ENCODE measurements at places on chromosomes 6 and 20.

DNA sequence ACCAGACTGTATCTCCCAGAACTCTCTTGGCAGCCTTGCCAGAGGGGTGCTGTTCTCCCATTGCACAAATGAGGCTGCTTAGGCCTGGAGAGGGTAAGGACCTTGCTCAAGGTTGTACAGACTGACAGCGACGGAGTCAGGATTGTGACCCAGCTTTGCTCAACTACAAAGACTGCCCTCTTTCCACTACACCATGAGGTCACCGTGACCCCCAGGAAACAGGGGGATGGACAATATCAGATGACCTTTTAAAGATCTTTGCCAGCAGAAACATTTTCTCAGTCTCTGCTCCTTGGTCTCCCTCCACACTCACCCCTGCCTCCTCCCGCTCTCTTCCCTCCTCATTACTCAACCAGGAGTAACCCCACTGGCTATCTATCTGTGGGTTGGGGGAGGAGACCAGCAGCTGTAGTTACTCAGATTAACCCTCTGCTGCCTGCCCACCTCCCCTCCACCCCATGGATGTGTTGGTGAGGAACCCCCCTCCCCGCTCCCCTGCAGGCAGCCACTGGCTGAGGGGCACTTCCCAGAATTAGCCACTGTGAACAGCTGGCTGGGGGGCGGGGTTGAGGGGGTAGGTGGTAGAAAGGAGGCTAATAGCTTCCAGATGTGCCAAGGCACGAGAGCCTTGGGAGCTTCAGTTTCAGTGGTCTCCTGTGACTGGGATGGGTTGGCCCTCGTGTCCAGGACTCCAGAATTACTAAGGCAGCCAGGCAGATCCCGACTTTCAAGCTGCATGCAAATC lies 26.9 kb upstream of the MRPS18A start:
- no peak for DNase-seq

- no peak for DNase-seq
Observed at GRCh38 chr6:72856801-72857200, 234.9 kb downstream of the KCNQ5 start.

DNA sequence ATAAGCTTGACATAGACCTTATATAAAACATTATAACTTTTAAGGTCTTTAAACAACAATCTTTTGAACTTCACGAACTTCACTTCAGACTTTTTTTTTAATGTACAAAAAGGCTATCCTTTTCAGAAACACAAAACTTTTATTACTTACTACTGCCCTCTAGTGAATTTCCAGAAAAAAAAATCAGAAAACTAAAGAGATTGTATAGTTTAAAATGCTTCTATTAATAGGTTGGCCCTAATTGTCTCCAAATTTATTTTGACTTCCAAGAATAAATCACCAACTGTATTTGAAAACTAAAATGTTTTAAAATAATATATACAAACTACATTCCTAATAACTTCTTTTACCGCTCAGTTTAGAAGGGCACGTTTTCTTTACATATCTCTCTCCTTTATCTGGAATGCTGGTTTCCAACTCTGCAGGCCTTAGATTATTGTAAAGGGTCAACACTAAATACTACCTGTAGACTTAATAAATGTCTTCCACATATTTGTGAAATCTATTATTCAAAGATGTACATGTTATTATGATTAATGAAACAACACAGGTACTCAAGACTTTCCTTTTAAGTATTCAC lies 66.8 kb downstream of the LMBRD1 start:
- DNase-seq = no peak

DNA sequence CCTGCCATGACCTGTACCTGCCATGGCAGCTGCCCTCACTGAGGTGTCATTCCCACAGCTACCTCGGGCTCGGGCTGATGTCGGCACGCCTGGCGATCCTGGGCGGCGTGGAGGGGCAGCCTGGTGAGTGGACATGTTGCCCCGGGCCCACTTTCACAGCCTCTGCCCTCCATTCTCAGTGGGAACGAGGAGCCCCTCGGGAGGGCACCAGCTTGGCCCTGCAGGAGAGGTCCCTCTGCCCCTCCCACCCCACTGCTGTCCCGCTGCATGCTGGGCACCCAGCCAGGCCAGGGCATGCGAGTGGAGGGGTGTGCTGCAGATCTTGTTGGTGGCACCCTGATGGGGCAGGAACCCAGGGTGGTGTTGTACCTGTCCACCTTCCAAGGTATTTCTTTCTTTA lies 23.0 kb downstream of the ENTPD6 start:
- DNase-seq = no peak

GRCh38 chr6:34196833-34197195 lies 39.9 kb upstream of the HMGA1 start:
- DNase-seq = no peak

DNA sequence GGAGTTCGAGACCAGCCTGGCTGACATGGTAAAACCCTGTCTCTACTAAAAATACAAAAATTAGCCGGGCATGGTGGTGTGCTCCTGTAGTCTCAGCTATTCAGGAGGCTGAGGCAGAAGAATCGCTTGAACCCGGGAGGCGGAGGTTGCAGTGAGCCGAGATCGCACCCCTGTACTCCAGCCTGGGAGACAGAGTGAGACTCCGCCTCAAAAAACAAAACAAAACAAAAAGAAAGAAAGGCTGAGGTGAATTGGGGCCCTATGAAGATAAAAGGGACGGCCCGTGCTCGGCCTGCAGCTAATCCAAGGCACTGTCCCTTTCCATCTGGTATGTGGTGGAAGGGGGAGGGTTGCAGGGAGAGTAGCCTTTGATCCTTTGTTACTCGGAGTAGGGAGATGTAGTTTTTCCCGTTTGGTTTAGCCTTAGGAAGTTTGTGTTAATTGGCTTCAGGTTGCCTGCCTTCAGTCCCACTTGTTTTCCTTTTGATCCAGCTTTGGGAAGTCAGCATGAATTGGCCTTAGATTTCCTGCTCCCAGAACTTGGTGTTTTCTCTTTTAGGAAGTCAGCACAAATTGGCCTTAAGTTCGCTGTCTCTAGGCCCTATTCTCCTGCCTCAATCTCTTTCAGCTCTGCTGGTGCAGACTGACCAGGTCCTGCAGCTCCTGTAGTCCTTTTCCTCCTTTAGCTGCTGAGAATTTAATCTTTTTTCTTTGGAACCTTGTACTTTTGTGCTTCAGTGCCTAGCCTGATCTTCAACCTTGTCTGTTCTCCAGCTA lies 36.1 kb upstream of the PAQR8 start:
- no peak for DNase-seq

- peak; percentile 25 for DNase-seq
Observed at GRCh38 chr6:105675715-105676397, 273.0 kb upstream of the PREP start.

- DNase-seq = no peak
Observed at GRCh38 chr6:62217866-62218265, 68.2 kb downstream of the KHDRBS2 start.

GRCh38 chr6:138465007-138465645 lies 34.2 kb downstream of the NHSL1 start:
- no peak for DNase-seq

GRCh38 chr6:55568808-55569439 lies 10.1 kb downstream of the HMGCLL1 start:
- no peak for DNase-seq

DNA sequence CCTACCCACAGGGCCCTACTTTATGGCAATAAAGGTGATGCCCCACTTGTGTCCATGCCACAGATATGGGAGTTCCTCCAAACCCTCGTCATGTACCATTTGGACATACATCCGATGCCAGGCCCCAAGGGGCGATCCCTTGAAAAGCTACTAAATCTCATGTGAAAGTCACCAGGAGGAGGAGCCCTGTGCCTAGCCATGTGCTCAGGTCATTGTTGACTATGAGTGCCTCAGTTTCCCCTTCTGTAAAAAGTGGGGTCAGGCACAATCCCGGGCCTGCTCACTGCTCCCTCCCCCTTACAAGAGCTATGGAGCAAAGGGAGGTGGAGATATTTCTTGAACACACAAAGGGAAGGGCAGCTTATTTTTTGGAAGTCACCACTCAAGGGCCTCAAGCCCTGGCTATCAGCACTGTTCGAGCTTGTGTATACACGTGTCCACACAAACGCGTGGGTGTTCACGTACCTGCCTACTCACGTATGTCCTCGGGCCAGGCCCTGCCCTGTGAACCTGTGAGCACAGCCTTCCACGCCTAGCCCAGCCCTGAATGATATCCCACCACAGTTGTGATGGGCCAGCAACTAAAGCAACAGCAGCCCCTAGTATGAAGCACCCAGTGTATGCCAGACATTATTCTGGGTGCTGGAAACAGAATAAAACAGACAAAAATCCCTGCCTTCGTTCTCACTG lies 1.9 kb downstream of the ACTL10 start:
- DNase-seq = no peak

DNA sequence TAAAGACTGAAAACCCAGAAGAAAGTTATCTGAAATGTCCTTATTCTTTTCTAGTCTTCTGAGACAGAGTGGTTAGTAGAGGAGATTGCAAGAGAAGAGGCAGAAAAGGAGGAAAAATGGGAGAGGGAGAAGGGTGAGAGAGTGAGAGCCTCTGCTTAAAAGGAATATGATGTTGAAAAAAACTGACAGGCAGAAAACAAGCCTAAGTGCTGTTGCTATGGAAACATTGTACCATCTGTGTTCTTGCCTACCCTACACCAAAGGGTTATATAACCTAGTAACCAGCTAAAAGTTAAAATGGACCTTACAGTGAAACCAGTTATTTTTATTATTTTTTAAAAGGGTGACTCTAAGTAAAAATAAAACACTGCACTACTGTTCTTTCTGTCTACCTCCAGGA lies 28.3 kb upstream of the SH3BGRL2 start:
- DNase-seq = no peak

GRCh38 chr20:3043322-3043721 lies at the start of gene GNRH2:
TSS of gene GNRH2 (plus strand) at chr20:3043622. CDS start at chr20:3044415, 793 bp downstream.
- no peak for DNase-seq

DNA sequence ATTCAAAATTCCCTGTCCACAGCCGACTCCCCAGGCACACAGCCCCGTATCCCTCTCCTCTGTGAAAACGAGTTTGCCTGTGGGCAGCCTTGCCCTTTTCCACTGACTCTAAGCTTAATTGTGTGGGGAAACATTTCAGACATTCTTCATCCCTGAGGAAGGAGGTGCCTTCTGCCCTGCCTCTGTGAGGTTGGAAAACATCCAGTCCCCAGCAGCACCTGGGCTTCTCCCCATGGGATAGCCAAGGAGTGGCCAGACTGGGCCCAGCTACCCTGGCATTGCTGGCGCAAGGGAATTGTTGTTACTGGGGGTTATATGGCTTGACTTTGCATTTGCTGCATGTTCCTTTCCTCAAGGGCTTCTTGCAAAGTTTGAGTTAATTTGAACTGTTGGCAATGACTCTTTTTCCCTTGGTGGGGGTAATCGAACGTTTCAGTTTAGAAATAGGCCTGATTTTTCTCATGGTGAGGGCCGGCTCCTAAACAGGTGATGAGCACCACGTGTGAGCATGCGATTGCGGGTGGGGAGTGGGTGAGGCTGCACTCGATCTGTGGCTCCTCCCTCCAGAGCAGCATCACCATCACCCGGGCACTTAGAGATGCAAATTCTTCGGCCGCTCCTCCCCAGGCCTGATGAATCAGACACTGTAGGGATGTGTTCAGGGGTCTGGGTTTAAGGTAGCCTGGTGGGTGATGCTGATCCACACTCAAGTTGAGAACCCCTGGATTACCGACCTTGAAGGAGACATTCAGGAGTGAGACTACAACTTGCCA lies 29.9 kb downstream of the GABRR2 start:
- no peak for DNase-seq

GRCh38 chr20:6489361-6490171 lies 277.9 kb upstream of the BMP2 start:
- DNase-seq = no peak

DNA sequence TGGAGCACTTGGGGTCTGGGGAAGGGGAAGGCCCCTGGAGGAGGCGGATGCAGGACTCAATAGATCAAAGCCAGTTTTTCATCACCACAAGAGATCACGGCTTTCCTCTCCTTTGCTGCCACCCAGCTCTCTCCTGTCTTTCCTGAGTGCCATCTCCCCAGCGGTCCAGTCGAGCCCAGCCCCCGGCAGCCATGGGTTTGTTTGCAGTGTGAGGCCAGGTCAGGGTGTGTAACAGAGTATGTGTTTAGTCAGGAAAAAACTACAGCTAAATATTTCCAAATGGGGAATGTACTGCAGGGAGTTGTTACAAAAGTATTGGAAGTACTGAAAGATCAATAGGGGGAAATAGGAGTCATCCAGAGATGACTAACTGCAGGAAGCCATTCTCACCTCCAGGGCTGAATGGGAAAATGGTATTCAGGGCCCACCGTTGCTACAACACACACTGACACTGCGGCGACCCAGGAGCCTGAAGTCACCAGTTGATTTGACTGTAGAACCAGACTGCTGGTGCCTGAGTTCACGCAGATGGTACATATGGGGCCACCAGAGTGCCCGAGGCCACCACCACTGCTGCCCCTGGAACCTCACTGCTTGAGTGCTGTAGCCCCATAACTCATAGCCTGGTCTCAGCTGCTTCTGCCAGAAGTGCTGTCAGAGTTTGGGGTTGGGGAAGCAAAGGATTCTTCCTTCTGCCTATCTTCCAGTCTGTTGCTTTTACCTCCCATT lies 23.6 kb upstream of the FANCE start:
- DNase-seq = no peak

DNA sequence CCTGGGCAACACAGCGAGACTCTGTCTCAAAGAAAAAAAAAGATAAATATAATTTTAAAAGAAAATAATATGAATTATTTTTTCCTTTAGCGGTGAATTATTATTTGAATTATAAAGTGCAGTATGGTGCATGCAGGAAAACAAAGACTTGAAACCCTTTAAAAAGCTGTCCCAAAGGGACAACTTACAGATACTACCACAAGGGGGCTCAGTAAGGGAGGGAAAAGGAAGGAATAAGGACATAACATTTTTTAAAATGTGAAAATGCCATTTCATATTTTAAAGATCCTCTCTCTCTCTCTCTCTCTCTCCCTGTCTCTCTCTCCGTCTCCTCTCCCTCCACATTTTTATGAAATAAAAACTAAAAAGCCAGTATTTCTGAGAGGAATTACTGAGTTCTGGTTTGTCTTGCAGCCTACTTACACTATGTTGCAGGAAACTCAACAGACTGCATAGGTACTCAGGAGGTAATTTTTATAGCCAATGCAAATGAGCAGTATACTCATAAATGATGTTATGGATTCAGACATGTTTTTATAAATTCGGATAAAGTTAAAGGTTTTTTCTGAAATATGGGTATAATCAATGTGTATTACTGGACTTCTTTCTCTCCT lies 455.0 kb upstream of the GJE1 start:
- DNase-seq = no peak

GRCh38 chr20:51381557-51381956 lies 161.0 kb downstream of the NFATC2 start:
- no peak for DNase-seq

DNA sequence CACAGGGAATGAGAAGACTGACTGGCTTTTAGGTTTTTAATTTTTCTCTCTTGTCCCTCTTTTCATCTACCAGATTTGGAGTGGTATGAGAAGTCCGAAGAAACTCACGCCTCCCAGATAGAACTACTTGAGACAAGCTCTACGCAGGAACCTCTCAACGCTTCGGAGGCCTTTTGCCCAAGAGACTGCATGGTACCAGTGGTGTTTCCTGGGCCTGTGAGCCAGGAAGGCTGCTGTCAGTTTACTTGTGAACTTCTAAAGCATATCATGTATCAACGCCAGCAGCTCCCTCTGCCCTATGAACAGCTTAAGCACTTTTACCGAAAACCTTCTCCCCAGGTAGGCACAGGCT lies 644 bp downstream of the MAD2L1BP start:
- DNase-seq = peak; percentile 29

GRCh38 chr6:3579652-3580175 lies 122.9 kb upstream of the SLC22A23 start:
- no peak for DNase-seq

Data from T-helper 1 cell (primary cell).